ENCODE measurements at places on chromosomes 4 and X.

- no peak for DNase-seq
Measured at GRCh38 chr4:78622253-78622979, 70.8 kb downstream of the ANXA3 start.

GRCh38 chrX:129945131-129945530 is 37.3 kb upstream of the BCORL1 start:
- DNase-seq = no peak

GRCh38 chr4:15513545-15513944 is 43.9 kb downstream of the CC2D2A start:
- DNase-seq = no peak

GRCh38 chr4:179225594-179225993 is 1783.4 kb upstream of the AGA start:
- DNase-seq = no peak

DNA sequence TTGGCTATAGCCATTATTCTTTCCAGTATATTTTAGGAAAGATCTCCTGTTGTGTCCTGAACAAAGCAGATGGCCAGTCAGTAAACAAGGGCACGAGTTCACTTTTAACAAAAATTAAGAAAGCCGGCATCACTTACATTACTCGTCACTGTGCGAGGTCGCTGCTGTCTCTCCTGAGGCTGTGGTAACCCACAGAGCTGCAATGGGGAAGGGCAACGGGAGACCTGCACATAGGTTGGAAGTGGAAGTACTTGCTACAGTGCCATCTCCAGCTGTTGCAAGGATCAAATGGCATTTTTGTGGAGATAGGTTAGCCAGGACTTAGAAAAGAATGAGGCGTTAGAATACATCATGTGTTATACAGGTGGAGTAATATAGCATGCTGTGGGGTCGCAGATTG is 132.2 kb downstream of the KLHL8 start:
- no peak for DNase-seq

GRCh38 chr4:158958489-158959270 is 144.2 kb upstream of the RAPGEF2 start:
- no peak for DNase-seq

DNA sequence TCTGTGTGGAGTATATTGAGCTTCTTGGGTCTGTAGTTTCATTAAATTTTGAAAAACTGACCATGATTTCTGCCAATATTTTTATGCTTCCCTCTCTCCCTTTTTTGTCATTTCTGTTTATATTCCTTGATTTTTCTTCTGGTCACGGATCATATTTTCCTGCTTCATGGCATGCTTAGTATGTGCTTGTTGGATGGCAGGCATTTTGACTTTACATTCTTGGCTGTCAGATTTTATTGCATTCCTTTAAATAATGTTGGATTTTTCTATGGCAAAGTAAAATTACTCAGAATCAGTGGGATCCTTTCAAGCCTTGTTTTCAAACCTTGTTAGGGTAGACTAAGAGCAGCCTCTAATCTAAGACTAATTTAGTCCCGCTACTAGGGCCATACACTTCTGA is 531.8 kb downstream of the IL15 start:
- no peak for DNase-seq

GRCh38 chr4:6826781-6827508 is 44.4 kb downstream of the KIAA0232 start:
- no peak for DNase-seq

DNA sequence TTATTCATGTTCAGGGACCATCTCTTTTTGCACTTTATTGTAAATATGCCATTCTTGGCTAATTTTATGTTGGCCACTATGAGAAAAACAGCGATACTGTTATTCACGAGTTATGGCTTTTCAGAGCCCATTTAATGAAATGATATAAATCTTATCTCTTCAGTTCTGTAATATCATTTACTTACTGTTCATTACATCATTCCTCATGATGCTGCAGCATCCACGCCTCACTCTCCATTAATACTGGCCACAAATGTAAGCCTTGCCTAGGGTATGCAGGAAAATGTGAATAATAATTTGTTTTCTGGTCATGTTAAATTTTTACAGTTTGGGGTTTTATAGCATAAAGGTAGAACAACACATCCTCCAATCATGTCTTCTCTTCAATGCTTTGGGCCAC is 639.6 kb downstream of the SMARCA1 start:
- DNase-seq = no peak

DNA sequence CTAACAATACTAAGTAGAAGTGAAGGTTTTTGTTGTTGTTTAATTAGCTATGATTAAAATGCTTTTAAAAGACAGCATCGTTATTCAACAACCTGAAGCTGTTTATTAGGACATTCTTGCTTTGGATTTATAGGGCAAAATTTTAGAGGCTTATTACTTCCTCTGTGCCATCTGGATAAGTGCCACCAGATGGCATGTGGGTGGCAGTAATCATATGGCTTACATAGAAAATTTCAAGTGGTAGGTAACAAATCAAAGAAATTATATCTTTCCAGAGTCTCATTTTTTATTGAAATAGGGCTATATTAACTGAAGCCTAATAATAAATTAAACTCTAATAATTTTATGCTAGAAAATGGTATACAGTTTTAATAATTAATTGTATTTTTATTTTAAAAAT is 83.3 kb upstream of the HTR2C start:
- no peak for DNase-seq

DNA sequence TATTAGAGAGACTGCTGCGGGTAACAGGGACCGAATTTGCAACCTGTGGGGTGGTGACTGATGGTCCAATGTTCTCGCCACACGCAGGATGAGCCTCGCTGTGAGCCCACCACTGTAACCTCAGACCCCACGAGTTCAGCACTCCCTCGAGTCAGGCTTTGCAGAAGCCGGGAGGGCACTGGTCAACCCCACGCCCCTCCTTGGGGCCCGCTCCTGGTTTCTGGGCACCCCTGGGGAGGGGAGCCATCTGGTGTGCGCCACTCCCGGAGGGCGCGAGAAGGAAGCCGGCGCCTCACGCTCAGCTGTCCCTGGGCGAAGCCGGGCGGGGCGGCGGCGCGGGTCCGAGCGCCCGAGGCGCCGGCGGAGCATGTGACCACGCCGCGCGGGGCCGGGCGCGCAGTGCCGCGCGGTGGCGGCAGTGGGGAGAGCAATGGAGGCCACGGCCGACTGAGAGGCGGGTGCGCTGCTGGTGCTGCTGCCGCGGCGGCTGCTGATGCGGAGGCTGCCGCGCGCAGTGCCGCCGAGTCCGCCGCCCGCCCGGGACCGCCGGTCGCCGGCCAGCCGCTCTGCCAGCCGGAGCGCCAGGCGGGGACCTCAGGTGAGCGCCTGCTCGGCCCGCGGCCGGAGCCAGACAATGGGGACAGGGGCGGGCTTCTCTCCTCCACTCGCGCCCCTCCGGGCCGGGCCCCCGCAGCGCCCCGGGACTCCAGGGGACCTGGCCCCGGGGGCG is 100.1 kb downstream of the CEP135 start:
- peak; percentile 8 for DNase-seq

- no peak for DNase-seq
Measured at GRCh38 chrX:109967156-109967555, 35.8 kb upstream of the TMEM164 start.

DNA sequence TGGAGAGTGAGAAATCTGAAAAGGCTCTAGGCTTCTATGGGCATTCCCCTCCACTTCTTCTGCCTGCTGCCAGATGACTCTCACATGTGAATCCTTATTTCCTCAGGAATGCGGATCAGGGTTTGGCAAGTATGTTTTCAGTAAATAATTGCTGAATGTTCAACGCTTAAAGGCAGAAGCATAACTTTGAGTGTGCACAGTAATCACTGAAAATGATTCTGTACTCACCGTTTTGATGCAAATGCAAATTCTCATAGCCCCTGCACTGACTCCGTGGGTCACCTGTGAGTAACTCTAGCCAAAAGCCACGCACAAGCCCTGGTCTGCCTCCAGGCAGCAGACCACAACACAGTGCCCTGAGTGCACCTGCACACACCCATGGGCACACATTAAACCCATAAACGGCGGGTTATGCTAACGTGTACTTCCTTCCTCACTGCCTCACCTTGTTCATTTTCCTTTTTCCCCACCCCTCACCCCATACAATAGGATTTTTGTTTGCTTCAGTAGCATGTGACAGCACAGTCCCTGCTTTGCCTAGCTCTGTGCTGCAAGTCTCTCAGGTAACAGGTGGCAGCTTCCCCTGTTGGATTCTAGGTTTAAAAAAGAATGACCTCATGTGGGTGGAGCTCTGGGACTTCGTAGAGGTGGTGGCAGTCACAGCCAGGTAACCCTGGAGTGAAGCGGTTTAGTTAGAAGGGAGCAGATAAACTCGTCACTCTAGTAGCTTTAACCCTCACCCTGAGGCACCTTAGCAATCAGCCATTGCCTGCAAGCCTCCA is at the start of gene ARHGEF38:
TSS of gene ARHGEF38 (plus strand) at position 656 of the 782 bp plus-strand sequence. CDS start 146 bp downstream, outside the sequence.
- no peak for DNase-seq

DNA sequence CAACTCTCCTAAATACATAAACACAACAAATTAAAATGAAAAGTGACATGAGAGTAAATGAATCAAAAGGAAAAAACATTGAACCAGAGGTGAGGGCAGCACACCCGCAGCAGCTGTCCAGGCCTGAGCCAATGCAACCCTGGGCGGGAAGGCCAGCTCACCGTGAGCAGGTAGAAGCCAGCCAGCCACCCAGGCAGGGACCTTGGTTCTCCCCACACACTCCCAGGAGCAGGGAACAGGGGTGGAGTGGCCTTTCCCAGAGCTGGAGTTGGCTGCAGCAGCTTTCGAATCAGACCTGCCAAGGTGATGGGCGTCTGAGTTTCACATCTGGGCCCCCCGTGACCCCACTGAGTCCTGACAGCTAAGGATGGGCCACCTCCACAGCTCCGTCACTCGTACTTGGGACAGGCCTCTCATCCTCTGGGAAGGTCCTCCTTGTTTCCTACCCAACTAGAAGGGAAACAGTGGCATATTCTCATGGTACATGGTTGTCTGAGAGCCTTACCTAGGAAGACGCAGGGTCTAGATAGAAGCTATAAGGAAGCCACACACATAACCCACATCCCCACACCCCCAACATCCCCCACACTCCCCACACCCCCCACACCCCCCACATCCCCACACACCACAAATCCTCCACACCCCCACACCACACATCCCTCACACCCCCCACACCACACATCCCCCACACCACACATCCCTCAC is 172.2 kb downstream of the DCLK2 start:
- no peak for DNase-seq

GRCh38 chr4:113332701-113333100 is 283.2 kb downstream of the ANK2 start:
- DNase-seq = no peak

GRCh38 chr4:169260217-169260866 is 10.4 kb downstream of the SH3RF1 start:
- DNase-seq = no peak

DNA sequence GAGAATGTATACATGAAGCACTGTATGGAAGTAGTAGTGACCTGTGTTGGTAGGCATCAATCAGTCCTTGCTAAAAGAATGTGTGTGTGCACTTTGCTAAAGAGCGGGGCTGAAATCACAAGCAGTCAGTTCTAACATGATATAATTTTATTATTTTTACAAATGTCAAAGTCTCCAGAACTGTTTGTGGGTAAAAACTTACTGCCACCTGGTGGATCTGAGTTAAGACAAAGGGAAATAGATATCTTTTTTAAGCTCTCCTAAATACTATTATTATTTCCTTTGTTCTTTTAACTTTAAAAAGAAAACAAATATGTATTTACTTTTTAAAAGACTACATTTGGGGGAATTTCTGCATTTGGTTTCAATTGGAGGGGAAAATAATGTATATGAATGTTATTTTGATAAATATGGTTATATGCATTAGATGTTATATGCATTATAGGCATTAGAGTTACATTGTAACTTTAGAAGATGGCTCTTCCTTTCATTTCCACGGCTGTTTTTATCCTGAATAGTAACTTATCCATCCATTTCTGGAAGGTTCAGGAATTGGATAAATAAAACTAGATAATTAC is 7.8 kb upstream of the CLOCK start:
- DNase-seq = no peak

GRCh38 chr4:154164931-154165839 is 326.4 kb downstream of the DCHS2 start:
- DNase-seq = no peak

DNA sequence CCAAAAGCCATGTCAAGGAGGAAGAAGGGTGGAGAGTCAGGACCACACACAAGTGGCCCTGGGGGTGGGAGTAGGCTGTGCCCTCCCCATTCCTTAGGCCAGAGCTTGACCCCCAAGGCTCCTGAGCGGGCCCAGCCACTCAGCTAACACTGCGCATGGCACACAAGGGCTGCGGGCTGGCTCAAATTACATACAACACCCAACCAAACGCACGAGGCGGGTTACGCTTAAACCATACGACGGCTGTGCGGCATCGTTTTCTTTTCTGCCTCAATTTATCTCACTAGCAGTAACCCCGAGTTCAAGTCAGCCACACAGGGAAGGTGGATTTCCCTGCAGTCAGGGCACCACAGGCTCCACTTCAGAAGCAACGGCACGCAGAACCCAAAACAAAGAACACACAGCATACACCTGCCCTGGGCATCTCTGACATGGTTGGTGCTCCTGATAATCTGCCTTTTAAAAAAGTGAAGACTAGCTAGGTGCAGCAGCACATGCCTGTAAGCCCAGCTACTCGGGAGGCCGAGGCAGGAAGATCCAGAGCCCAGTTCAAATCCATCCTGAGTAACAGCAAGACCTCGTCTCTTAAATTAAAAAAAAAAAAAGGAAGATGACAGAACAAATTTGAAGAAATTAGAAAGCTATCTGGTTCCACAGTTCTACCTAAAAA is 2.9 kb downstream of the GAK start:
- DNase-seq = no peak

DNA sequence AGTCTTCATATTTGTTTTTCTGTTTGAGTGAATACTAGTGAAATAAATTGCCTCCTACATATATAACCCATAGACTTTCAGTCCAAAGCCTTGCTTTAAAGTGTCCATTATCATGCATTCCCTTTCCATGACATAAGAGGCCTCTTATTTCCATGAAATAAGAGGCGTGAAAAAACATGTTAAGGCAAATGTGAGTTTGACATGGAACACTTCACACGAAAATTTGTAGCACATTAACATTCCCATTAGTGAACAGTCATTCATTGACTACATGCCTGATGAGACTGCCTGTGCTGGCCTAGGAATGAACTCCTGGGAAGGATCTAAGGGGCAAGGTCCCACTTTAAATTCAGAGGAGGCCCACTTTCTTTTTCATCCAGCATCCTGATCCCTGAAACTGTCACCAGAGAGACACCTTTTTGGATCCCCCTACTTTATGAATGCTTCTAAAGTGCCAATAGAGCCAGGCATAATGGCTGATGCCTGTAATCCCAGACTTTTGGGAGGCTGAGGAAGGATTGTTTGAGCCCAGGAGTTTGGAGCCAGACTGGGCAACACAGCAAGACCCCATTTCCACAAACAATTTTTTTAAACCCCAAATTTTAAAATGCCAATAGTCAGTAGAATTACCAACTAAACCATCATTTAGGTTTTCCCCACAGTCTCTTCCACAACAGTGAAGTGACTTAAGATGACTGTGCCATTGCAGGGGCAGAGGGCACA is 6.7 kb downstream of the RTL8B start:
- no peak for DNase-seq

GRCh38 chrX:131607792-131608369 is 64.0 kb downstream of the OR13H1 start:
- DNase-seq = no peak

- no peak for DNase-seq
Measured at GRCh38 chrX:1502241-1502640, 34.7 kb downstream of the P2RY8 start.

- DNase-seq = no peak
Measured at GRCh38 chr4:46870411-46870810, 38.6 kb downstream of the COX7B2 start.

All from caudate nucleus (tissue), 63 donors.